ENCODE measurements at places on chromosomes 5 and 9.

DNA sequence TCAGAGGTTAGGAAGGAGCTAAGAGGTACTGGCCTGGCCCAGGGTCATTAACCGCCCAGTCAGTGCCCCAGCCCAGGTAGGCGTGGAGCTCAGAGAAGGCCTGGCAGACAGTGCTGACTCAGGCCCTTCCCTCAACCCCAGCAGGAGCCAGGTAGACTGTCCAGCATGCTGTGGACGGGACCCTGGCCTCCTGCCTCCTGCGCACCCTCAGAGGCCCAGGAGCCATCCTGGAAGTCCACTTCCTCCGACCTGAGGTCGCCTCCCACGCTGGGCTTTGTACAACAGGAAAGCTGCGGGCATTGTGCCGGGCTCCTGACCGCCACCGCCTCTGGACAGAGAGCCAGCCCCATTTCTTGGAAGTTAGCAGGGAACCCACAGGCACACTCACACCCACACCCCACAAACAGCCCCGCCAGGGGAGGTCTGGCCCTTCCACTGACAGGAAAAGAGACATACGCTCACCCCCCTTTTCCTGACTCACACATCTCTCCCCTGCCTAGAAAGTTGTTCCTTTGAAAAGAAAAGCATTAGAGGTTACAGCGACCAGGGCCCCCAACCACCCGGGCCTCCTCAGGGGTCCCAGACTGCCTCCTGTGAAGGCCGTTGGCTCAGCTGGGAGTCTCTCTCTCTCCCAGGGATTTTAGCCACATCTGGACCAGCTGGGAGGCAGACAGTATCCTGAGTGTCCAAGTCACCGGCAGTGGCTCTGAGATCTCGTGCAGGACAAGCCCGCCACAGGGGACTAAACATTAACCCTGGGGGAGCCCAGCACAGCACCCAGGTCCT, 7.7 kb downstream of the RALGDS start:
- DNase-seq = no peak

DNA sequence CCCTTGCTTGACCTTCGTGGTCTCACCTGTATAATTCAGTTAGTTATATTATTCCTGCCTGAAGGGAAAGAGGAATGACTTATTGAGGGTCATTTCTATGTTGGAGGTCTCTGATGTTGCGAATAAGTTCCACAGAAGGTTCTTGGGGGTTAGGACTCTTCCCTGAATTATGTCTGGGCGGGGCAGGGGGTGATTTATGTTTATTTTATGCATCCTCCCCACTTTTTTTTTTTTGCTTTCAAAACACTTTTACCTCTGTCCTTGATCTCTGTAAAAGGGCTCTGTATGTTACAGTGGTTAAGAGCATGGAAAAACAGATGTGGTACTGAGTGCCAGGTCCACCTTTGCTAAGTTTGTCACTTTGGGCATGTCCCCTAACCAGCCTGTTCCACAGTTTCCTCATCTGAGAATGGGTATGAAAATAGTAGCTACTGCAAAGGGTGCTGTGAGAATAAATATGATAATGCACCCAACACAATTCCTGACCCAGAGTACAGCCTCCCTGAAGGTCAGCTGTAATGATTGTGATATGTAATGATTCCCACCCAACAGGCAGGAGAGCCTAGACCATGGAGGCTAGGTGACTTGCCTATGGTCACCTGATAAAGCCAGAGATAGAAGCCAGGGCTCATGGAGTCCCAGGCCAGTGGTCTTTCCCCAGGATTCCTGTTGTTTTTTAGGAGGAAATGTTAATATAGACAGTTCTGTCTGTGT, 54.8 kb downstream of the SLC22A5 start:
- no peak for DNase-seq

- no peak for DNase-seq
These were observed 123.5 kb downstream of the TARS1 start for GRCh38 chr5:33563983-33564908.

DNA sequence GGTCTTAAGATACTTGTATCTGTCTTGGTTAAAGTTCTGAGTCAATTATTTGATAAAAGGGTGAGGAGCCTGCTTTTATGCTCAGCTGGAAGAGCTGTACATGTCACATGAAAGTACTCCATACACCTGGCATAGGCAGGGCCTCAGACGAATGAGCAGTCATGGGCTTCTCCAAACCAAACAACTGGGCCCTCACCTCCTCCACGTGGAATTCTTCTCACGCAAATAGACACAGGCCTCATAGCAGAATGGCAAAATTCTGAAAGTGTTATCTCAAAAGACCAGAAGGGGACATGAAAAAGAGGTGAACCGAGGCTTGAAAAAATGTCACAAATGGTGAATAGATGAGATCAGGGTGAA, 48.6 kb downstream of the FAM240B start:
- DNase-seq = no peak

GRCh38 chr5:96175090-96175489, 213.4 kb upstream of the ELL2 start:
- no peak for DNase-seq

- DNase-seq = no peak
These were observed 46.2 kb upstream of the FABP6 start for GRCh38 chr5:160183075-160183474.

DNA sequence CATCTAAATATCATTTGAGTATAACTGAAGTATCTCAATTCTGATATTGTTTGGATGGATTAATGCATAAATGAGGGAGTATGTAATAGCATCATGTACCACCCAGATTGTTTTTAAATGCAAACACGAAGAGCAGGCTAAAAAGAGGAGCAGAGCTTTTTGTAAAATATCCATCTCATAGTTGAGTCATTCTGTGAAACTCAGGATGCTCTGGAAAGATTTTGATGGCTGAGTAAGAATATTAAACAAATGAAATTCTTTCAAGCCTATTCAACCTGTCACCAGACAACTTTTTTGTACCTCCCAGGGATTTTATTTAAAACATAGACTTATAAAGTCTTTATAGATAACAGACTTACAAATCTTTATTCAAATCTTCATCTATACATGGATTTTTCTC, 625.9 kb downstream of the TLE4 start:
- DNase-seq = no peak

GRCh38 chr9:76996700-76997099, 22.8 kb upstream of the FOXB2 start:
- DNase-seq = no peak

GRCh38 chr9:35907711-35908503, 1.4 kb upstream of the SPAAR start:
- DNase-seq = no peak

DNA sequence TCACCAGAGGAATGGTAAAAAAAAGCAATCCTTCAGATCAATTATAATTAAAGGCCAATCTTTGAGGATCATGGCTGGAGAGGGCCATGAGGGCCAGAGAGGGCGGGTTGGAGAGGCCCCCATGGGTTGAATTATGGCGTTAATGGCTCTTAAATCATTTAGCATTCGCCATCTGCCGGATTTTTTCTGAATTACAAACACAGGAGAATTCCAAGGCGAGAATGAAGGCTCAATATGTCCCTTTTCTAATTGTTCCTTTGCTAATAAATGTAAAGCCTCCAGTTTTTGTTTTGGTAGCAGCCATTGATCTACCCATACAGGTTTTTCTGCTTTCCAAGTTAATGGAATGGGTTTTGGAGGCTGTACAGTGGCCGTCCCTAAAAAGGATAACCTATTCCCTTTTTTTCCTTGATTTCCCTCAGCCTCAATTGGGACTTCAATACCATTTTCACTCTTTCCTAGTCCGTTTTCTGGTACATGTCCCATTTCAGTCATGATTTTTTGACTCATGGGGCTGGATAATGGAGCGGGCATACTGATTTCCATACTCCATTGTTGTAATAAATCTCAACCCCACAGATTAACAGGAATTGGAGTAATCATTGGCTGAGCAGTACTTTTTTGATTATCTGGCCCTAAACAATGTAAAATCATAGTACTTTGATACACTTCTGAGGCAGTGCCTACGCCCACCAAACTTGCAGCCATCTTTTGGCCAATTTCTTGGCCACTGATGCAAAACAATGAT, 6.7 kb upstream of the TMEM141 start:
- no peak for DNase-seq

DNA sequence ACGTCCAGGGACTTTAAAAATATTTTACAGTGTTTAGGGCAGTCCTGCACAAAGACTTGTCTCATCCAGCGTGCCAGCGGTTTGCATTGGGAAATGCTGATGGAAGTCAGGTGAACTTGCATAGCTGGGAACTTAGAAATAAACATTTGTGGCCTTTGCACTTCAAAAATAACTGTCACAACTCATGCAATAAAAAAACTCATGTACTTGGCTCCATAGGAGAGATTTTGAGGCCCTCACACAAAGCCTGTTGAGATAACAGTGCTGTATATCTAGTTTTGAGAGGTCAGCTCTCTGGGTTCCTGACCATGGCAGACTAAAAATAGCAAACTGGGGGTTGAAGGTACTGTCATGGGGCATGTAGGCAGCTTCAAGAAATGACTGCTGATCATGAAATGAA, 5.5 kb downstream of the COMMD10 start:
- no peak for DNase-seq

GRCh38 chr5:41071975-41072374, 833 bp upstream of the MROH2B start:
- no peak for DNase-seq

- DNase-seq = no peak
These were observed 87.7 kb upstream of the LRRTM2 start for GRCh38 chr5:138962614-138963370.

- DNase-seq = no peak
These were observed 463.2 kb upstream of the ADAMTS16 start for GRCh38 chr5:4676934-4677333.

- no peak for DNase-seq
These were observed 113.0 kb downstream of the AUH start for GRCh38 chr9:91248707-91249106.

DNA sequence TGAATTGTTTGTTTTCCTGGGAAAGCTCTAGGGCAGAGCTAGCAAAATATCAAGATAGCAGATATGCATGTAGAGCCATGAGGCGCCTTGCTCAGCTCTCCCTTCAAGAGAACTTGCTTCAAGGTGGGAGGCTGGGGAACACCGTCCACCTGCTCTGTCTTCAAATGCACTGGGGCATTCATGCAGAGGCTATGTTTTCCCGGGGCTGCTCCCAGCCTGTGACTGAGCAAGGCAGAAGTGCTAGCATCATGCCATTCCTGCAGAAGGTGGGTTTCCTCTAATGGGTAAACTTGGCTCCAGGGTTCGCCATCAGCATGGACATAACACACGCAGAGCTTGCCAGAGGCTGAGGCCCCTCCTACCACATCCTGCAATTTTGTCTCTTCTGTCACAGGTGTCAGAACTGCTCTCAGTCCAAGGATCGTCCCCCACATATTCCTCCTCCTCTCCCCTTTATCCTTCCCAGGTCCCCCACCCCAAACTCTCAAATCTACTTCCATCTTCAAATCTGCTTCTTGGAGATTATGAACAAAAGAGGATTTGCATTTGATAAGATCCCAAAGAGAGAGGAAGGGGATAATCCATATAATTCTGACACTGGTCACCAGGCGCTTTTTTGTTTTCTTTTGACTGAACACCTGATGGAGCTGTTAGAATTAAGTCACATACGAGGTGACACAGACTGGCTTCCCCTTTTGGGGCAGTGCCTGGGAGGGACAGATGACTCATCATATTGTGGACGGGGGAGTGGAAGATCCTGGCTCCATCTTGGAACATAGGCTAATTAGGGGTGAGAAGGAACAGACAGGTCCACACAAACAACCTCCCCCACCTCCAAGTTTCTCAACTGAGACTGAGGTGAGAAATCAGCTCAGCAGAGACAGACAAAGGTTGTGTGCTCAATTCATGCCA, 85.0 kb upstream of the TAF11L2 start:
- DNase-seq = no peak

DNA sequence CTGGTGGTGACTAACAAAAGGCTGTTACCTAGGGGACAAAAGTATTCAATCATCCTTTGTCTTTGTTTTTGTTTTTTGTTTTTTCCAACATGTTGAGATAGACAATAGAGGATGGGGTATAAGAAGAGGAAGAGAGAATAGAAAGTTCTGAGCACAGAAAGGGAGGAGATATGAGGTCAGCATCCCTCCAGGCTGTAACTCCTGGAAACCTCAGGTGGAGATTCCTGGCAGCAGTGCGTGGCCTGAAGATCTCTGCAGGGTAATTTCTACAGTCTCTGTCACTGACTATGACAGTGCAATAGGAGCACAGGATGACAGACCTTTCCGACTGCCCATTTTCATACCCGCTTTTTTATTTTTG, 112.1 kb downstream of the ADRB2 start:
- no peak for DNase-seq

GRCh38 chr9:121393318-121393717, 23.3 kb upstream of the STOM start:
- no peak for DNase-seq

- no peak for DNase-seq
These were observed 56.7 kb downstream of the ARHGAP26 start for GRCh38 chr5:142826741-142827492.

- DNase-seq = no peak
These were observed 34.8 kb downstream of the RFX3 start for GRCh38 chr9:3490957-3491356.

DNA sequence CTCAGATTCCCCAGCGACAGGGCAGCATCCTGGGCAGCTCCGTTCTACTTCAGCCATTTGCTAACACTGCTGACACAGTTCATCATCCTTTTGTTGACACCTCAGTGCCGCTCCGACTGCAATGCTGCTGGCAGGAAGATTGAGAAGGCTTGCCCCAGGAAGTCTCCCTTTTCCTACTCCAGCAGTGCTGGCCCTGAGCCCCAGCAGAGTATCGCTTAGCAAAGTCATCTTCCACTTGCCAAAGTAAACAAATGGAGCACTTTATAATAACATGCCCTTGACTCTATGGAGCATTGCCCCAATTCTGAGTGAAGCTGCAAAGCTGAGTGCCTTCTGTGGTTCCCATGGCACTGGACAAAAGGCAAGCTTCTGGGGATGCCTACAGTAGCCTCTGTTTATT, 32.2 kb downstream of the PRLR start:
- DNase-seq = no peak

DNA sequence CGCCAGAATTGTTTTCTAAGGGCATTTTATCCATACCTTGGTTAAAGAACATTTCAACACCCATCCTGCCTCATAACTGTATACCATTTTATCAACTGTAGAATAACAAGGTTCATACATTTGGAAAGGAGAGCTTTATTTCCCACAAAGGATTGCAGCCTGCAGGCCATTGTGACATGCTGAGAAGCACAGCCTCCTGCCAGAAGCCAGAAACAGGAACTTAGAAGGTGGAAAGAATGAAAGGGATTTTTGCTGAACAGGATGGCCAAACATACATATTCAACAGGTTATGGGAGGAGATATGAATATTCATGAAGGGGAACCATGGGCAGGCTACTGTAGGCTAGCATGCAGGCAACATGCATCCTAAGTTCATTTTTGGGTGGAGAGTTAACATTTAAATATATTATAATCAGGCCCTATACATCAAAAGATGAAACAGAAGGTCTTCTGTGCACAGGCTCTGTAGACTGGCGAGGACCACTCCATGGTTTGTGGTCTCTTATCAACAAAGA, 59.9 kb upstream of the DIRAS2 start:
- DNase-seq = no peak

DNA sequence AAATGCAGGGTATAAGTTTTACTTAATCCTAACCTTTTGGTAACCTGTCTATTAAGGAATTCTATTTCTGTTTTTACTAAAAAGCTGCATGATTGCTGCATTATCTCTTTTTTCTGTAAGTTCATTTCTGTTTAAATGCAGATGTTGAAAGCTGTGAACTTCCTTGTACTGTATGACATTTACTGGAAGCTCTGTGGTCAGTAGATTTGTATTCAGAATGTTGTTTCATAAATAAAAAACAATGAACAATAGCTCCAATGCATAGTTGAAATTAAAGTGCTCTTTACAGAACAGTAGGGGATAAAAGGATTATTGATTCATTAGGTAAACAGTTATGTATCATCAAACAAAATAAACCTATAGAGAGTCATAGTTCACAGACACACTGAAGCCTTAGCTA, 46.5 kb upstream of the FKTN start:
- no peak for DNase-seq
